ENCODE measurements at places on chromosomes 1 and 21.
A peak's percentile ranks its signal among the peaks of the same experiment; 100 is the strongest.

DNA sequence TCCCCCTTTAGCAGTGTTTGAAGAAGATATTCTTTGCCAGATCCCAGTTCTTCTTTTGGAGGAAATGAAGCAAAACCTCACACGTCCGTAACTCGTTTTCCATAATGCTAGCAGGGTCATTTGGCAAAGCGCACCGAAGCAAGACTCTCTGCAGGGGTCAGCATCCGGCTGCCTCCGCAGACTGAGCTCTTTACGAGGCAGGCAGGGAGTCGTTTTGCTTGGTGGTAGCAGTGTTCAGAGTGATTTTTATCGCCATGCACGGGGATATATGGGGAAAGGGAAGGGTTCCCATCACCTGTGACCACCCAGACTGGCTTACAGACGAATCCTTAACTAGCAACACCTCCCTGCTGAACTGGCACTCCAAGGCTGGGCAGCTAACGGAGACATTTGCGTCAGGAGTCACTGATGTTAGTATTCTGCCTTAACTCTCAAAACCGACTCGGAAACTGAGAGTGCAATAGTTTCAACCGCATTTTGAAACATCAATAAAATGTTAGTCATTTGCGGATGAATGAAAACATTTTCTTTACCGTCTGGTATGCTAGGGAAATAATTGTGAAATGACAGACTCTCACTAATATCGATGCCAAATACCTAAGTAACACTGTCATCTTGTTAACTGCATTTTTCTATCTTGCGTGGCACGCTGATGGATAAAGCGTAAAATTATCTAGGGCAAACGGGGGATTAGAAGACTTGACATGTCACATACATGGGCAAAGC lies 2.2 kb upstream of the NEGR1 start:
- DNase-seq = peak; percentile 72

DNA sequence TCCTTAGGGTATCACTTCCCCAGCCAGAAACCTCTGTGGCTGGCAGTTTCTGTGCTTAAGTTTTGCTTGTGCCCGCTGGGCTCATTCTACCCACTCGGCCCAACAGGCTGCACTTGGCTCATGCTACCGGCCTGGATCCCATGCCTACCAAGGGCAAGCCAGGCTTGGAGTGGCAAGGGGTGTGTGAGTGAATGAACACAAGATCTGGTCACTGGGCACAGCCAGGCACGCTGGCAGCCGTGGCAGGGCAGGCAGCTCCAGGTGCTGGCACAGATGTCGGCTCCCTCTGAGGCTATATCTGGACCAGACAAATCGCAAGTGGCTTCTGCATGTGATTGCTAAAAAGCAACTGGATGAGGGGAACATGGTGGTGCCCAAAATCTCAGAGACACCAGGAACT lies 740.5 kb upstream of the B3GALT2 start:
- no peak for DNase-seq

DNA sequence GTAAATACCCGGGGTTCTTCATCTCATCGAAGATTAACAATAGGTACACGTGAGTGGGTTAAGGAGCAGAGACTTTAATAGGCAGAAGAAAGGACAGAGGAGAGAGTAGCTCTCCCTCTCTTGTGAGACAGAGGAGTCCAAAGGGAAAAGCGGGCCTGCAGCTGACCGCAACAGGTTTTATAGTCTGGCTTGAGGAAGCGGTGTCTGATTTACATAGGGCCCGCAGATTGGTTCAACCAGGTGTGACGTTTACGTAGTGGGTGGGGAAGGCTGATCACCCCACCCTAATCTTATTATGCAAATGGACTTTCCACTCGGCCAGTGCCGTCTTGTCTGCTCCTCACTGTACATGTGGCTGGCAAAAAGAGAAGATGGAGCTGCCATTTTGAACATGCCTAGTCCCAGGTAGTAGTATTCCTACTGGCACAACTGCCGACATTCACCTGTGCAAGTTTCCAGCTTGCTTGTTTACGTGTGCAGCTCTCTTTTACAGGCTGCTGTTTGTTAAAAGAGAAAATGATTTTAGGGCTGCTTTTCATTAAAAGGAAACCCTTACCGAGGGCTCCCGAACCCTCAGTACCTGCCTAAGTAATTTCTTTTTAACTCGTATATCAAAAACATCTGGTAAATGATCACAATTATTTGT lies 10.6 kb downstream of the CDC14A start:
- DNase-seq = no peak

DNA sequence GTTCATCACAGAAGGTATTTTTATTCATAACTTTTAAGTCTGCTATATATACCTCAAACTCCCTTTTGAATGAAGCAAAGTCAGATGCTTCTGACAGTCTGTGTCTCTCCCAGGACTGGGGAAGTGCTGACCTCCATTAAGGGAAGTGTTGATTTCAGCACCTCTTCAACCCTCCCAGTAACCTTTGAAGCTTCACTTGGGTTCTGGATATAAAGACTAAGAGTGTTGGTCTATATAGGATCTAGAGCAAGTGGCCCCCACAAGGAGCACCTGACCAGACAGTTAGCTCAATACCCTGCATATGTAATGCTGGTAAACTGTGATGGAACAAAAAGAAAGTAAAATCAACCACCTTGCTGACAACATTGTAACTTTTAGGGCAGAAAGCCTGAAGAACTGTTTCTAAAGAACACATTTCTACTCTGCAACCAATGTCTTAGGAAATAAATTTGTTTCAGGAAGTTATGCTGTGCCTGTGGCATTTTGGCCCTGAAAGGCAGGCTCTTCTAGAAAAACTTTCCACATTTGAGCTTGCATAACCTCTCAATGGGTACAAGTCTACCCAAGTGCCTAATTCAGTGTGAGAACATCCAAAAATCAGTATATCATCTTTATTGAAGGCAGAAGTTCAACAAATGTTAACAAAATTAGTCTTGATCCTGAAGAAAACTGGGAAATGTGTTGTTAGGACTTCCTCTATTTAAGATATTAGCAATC lies 865 bp upstream of the PTPN22 start:
- DNase-seq = no peak

- peak; percentile 38 for DNase-seq
Observed at GRCh38 chr1:47686731-47687630, 249.1 kb downstream of the FOXD2 start.

DNA sequence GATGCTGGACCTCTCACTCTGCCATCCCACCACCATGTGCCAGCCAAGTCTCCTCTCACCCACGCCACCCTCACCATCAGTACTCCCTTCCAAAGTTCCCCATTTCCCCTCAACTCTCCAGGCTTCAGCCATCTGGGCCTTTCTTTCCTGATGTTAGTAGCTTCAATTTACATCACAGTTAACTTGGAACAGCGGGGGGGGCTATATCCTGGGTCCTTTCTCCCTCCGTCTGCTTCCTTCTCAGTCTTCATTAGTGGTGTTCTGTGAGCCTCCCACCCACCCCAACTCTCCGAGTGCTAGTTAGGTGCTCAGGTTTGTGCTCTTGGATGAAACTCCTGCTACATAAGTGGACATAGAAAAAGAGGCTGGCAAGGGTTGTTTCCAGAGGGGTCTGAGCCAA lies 31.9 kb downstream of the KCNC4 start:
- DNase-seq = peak; percentile 3

GRCh38 chr1:53120659-53121058 lies 21.8 kb downstream of the SLC1A7 start:
- DNase-seq = no peak

DNA sequence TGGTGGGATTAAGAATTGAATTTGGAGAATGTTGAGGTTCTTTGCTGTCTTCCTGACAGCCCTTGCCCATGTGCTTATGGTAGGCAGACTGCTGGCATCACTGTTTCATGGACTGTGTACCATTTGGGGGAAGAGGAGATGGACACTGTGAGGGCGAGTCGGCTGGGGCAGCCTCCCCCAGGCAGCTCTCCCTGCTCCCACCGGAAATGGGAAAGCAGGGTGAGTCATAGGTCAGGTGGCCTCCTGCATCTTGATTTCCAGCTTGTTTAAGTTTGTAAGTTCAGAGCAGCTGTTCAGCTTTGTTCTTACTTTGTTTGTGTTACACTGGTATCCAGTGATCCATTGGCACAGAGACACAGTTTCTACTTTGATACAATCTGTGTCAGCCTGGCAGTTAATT lies 87.2 kb upstream of the CNIH3 start:
- no peak for DNase-seq

DNA sequence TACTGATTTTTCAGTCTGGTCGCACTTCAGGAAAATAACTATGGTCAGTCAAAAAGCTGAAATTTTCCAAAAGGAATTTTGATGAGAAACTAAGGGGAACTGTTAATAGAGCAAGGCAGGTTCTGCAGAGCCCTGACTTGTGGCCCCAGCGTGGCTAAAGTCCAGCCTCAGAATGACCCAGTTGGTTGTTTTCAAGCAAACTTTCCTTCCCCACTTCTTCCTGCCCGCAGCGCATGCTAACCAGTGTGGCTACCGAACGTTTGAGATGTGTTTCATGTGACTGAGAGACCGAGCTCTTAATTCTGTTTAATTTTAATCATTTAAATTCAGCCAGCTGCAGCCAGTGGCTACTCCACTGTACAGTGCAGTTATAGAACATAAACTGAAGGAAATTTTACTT lies 6.2 kb upstream of the IL10RB start:
- no peak for DNase-seq

- DNase-seq = no peak
Observed at GRCh38 chr1:47515164-47515789, 77.4 kb downstream of the FOXD2 start.

GRCh38 chr1:244160455-244161235 lies 109.6 kb downstream of the ZBTB18 start:
- no peak for DNase-seq

DNA sequence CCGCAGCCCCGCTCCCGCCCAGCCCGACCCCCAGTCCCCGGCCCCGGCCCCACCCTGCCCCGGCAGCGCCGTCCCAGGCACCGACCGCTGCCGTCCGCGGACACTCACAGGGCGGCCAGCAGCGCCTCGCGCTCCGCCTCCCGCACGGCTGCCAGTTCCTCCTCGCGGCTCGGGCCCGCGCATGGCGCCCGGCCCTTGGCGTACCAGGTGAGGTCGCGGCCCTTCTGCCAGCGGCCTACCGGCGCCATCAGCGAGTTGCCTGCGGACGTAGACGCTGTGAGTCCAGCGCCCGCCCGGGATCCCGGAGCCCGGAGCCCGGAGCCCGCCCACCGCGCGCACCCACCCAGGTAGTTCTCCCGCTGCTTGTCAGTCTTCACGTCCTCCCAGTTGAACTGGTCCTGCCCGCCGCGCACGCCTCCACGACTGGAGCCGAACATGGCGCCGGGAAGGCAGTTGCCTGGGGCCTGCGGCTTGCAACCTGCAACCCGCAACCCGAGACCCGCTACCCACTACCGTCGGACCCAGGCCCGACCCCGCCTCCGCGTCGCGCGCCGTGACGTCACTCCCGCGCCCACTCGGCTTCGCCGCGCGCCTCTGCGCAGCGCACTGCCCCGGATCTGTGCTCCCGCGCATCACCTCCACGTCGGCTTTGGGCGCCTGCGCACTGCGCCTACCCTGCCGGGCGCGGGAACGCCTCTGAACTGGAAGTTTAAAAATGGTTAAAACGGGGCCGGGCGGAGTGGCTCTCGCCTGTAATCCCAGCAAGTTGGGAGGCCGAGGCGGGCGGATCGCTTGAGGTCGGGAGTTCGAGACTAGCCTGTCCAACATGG lies at the start of gene C1orf35:
Gene C1orf35 (minus strand): TSS at position 535 of the 830 bp plus-strand sequence. CDS start 98 bp downstream, at position 437.
- peak; percentile 96 for DNase-seq

Measured in right forelimb (tissue), 1 donor.